SK-N-SH (cell line): ENCODE measurements at places on chromosomes 3 and 15.
A peak's percentile ranks its signal among the peaks of the same experiment; 100 is the strongest.

DNA sequence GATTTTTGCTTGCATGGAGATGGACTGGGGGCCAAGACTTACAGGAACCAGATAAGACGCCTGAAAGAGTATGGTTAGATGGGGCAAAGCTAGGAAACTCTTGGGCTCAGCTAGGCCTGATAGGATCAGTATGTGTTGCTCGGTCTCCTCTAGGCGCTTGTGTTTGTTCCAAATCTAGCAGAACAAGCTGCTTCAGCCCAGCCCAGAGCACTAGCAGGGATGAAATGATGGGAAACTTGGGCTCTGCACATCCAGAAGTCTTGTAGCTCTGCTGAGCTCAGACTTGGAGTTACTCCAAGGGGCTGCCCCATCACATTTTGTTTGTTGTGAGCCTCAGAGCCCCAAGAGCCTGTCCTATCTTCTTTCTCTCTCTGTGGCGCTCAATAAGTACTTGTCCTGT, 34.7 kb downstream of the FOXL2 start:
- DNase-seq = no peak

DNA sequence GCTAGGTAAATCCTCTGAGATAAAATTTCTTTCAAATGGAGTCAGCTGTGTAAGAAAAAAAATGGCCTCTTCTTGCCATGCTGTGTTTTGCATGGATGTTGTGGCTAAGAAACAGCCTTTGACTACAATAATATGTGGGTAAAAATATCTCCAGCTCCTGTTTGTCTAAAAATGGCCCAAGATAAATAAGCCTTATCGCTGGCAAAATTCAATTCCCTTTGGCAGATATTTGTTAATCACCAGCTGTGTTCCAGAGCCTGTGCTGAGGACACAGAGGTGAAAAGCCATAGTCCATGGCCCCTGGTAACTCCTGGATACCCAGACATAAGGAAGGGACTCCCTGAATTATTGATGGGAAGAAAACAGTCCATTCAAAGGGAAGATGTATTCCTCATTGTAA, 15.3 kb upstream of the RAMAC start:
- DNase-seq = peak; percentile 50

GRCh38 chr15:57921371-57921770, 144.1 kb downstream of the ALDH1A2 start:
- DNase-seq = no peak

DNA sequence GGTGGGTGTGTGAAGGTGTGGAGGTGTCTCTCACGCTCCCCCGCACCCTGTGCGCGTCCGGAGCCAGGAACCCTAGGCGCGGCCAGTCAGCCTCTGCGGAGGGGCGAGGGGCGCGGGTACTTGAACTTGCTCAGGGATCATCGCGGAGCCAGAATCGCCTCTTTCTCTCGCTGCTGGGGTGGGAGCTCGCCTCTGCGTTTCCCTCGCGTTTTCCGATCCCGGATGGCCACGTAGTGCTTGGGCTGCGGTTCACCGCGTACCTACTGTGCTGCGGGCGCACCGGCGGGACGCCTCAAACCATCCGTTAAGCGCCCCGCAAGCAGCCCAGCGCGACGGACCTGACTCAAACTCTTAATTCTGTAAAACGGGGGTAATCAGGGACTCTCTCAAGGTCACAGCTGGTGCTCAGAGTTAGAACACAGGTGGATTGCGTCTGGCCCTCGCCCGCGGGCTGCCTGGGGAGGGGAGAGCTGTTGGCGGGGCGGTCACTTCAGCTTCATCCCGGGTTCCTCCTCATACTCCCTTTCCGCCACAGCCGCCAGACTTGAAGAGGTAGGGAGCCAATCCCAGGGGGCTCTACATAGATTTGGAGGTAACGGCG, 686 bp downstream of the MYRIP start:
- DNase-seq = no peak

- DNase-seq = no peak
These were observed 28.9 kb upstream of the DCBLD2 start for GRCh38 chr3:98930413-98930812.

- DNase-seq = no peak
These were observed 235.9 kb downstream of the LPP start for GRCh38 chr3:188389711-188390342.

- DNase-seq = no peak
These were observed 8.7 kb downstream of the SLC6A6 start for GRCh38 chr3:14411166-14411526.

- DNase-seq = no peak
These were observed 4.5 kb downstream of the HEMK1 start for GRCh38 chr3:50573566-50574443.
